Karpas-422 (cell line): ENCODE measurements at places on chromosomes 6 and 20. TPM values are rescaled to one million over a fixed set of nuclear protein-coding genes. Genes with fewer than 3 reads are reported as not detected.

DNA sequence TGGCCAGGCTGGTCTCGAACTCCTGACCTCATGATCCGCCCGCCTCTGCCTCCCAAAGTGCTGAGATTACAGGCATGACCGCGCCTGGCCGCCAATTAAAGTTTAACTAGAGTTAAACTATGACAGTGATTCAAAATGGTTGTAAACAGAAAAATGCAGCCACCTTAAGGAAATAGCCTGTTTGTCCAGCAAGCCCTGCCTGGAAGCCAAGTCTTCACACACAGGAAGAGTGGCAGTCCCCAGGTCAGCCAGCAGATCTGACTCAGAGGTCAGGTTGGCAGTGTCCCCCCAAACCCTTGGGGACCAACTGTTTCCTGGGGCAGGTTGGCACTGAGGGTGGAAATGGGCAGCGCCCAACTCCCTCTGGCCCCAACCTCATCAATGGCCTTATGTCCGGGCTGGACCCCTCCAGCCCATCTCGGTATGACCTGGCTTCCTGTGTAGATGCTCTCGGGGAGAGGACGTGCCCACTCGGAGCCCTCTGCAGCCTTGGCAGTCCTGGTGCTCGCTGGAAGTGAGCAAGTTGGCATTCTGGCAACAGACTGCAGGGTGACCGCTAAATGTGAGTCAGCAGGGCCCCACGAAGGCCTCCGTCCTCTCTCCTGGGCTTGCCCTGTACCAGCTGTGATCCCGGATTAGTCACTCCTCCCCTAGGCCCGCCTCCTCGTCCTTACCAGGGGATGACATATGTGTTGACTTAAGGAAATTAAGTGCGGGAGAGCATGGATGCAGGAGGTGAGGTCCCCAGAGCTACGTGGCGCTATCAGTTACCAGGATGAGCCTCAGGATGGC lies 9.7 kb upstream of the HSP90AB1 start:
- no peaks in the 10 kb centered on the region; the same call in 1 of the 2 replicates for H3K36me3 ChIP-seq
- peak; percentile 77 for DNase-seq
- H3K27me3 ChIP-seq = no peaks in the 10 kb centered on the region
- H3K4me3 ChIP-seq = peak overlapping the region; percentile 66
- peaks cover 16% of the 10 kb centered on the region for H3K4me1 ChIP-seq

- H3K4me3 ChIP-seq = no peak overlapping the region
- H3K36me3 ChIP-seq = no peaks in the 10 kb centered on the region
- H3K4me1 ChIP-seq = no peaks in the 10 kb centered on the region
- H3K27me3 ChIP-seq = no peaks in the 10 kb centered on the region
These were observed 34.9 kb upstream of the MAN1A1 start for GRCh38 chr6:119384444-119384843.

The FOXS1 gene
- total RNA-seq = not detected in 2 replicates

- H3K27ac ChIP-seq = no peak overlapping the region
- H3K36me3 ChIP-seq = no peaks in the 10 kb centered on the region
- H3K27me3 ChIP-seq = no peaks in the 10 kb centered on the region
- peak overlapping the region; percentile 74 for H3K4me3 ChIP-seq
- peaks cover 13% of the 10 kb centered on the region for H3K4me1 ChIP-seq
These were observed 675 bp downstream of the DSTN start for GRCh38 chr20:17570347-17571152.

DNA sequence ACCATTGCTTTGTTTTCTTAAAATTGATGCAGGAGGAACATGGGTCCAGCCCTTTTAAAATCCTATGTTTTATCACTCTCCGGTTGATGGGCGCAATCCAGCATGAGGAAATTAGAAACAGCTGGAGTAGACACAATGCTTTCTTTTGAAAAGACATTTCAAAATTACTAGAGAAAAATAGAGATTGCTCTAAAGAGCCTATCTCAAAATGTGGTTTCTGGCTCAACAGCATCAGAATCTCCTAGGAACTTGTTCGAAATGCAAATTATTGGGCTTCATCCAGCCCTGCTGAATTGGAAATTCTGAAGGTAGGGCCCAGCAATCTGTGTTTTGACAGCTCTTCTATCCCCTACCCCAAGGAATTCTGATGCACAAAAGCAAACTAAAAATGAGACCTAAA lies 190.8 kb upstream of the BMP2 start:
- no peaks in the 10 kb centered on the region for H3K36me3 ChIP-seq
- no peak for DNase-seq
- no peak overlapping the region for H3K27ac ChIP-seq

GRCh38 chr20:57811374-57812020 lies 101.7 kb upstream of the PMEPA1 start:
- no peak for DNase-seq
- no peaks in the 10 kb centered on the region for H3K27me3 ChIP-seq
- H3K4me1 ChIP-seq = peaks cover 18% of the 10 kb centered on the region
- no peak overlapping the region for H3K4me3 ChIP-seq

DNA sequence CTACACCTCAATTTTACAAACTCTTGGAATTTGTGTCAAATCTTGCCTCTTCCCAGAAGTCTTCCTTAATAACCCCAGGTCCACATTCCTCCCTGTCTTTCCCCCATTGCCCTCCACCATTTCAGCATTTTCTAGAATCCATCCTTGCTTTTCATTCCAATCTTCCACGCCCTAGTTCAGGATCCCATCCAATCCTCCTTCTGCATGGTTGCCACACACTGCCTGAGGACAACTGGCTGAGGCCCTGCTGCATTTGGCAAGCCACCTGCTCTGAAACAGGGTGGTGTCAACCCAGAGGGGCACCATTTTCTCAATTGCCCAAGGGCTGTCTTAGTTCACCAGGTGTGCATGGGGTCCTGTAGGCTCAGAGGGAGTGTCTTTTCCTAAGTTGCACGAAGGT lies 37.9 kb upstream of the RFPL4B start:
- no peaks in the 10 kb centered on the region for H3K36me3 ChIP-seq
- H3K4me1 ChIP-seq = peaks cover 3% of the 10 kb centered on the region
- H3K27ac ChIP-seq = no peak overlapping the region
- no peak overlapping the region for H3K4me3 ChIP-seq

The BPIFB4 gene
- total RNA-seq = not detected in 2 replicates

DNA sequence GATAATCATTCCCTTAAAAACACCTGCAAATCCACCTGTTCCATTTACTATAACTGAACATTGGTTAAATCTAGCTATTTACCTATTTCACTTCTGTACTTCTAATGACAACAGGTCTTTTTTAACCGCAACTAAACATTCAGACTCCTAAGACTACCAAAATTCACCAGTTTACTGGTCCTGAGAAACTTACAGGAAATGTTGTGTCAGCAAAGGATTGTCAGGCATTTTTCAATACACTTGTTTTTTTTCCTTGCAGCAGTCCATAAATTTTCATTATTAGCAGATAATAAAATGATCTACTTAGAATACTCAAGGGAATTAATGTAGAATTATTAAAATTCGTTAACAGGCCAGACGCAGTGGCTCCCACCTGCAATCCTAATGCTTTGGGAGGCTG lies 5.3 kb downstream of the ZUP1 start:
- no peak overlapping the region for H3K27ac ChIP-seq
- H3K36me3 ChIP-seq = peaks cover 30% of the 10 kb centered on the region; the same call in 1 of the 2 replicates
- H3K4me1 ChIP-seq = peaks cover 47% of the 10 kb centered on the region
- H3K4me3 ChIP-seq = no peak overlapping the region

The AIF1 gene
- 0.76 TPM in 1 of 2 replicates, not detected in the other for total RNA-seq

DNA sequence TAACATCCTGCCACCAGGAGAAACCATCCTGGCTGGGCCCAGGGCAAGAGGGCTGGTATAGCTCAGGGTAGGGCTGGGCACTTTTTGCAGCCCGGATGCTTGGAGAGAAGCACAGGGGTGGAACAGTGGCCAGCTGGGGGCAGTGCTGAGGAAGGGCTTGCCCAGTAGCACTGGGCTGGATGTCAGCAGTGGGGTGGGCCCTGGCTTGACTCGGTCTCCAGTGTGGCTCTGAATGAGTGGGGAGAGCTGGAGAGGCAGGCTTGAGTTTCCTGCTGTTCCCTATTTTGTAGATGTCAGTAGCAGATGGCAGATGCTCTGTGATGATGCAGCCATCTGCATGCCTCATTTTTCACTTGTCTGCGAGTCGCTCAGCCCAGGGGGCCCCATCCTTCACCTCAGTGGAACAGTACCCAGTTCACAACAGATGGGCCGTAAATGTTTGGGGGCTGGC lies 56.3 kb upstream of the TULP1 start:
- no peak overlapping the region for H3K4me3 ChIP-seq
- 0 out of 2 replicates have a peak, but pooled peaks cover 5% of the 10 kb centered on the region for H3K36me3 ChIP-seq
- no peak overlapping the region for H3K27ac ChIP-seq
- H3K27me3 ChIP-seq = no peaks in the 10 kb centered on the region

DNA sequence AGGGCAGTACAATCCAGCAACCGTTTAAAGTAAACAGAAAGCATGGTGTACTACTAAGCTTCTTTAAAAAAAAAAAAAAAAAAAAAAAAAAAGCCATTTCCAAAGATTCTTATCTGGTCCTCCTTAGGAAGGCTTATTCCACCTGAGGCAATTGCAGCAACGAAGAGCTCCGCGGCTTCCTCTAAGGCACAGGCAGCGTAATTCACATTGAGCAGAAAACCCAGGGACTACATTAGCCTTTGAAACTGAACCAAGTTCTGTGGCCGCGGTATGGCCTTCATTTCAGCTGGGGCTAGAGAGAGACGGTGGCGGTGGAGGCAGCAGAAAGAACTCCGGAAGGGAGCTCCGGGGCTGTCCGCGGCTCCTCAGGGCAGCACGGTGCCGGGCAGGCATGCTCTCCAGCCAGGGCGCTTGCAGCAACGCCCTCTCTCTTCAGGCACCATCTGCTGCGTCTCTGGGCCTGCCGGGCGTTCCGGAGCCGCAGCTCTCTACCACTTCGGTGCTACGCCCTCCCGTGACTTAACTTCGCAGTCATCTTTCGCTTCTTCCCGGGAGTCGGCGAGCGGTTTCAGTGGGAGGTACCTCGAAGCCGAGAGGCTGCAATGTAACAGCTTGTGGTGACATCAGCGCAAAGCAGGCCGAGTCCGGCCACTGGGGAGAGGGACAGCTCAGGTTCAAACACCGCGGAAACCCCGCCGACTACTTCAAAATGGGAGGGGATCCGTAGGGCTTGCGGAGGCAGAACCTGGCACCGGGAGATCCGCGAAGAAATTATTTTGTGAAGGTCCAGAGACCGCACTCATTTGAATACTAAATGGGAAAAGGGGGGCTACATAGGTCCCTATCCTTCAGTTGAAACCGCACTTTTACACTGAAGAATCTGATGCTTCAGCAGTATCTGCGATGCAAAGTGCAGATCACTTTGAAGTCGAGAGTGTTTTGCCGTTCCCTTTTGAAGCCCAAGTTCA lies 100.0 kb downstream of the DST start:
- H3K36me3 ChIP-seq = no peaks in the 10 kb centered on the region
- no peak for DNase-seq
- H3K4me1 ChIP-seq = peaks cover 72% of the 10 kb centered on the region
- H3K27me3 ChIP-seq = no peaks in the 10 kb centered on the region

The PTK6 gene
- 0.51 TPM in 1 of 2 replicates, not detected in the other for total RNA-seq

DNA sequence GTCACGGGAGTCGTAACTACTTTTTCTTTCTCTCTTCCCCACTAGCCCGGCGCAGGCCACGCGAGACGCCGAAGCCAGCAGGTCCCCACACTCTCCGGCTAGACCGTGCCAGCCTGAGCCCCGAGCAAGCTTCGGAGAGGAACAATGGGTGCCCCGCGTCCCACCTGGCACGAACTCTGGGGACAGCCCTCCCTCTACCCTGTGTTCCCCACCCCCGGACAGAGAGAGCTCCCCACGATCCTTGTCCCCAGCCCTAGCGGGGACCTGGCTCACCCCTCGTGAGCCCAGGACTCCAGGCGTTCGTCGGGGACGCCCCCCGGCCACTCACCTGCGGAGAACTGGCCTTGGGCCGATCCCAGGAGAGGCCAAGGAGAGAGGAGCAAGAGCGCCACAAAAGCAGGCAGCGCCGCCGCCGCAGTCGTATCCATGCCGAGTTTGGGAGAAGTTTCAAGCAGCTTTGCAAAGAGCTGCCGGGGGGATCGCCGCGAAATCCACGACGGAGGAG lies 416 bp downstream of the PTPRK start:
- no peak overlapping the region for H3K4me3 ChIP-seq
- DNase-seq = no peak
- no peaks in the 10 kb centered on the region for H3K27me3 ChIP-seq
- no peaks in the 10 kb centered on the region for H3K4me1 ChIP-seq

DNA sequence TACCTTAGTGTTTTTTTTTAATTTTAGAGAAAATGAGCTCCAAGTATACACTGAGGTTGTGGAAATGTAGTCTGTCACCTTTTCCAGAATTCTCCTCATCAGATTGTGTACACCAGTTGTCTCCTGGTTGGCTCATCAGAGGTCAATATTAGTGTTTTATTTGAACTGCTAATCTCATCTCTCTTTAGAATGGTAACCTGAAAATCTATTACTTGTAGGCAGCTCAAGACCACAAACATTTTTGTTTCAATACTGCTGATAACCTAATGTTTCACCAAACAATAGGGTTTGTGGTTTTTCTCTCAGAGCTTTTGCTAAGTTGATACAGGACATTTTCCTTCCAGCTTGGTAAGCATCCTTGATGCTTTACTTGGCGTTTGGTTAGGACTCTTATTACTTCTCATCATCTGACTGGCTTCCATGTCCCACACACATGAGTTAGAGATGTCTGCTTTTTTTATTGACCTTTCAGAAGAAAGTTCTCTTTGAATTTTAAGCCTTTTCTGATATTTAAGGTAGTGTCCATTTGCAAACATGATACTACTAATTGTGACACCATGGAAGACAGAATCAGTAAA lies 15.1 kb downstream of the ADGRG6 start:
- H3K27me3 ChIP-seq = no peaks in the 10 kb centered on the region; the same call in 1 of the 2 replicates
- no peaks in the 10 kb centered on the region for H3K4me1 ChIP-seq
- DNase-seq = no peak

- no peaks in the 10 kb centered on the region for H3K27me3 ChIP-seq
- DNase-seq = no peak
- no peak overlapping the region for H3K4me3 ChIP-seq
- no peak overlapping the region for H3K27ac ChIP-seq
These were observed 19.1 kb downstream of the PIM1 start for GRCh38 chr6:37188962-37189510.

DNA sequence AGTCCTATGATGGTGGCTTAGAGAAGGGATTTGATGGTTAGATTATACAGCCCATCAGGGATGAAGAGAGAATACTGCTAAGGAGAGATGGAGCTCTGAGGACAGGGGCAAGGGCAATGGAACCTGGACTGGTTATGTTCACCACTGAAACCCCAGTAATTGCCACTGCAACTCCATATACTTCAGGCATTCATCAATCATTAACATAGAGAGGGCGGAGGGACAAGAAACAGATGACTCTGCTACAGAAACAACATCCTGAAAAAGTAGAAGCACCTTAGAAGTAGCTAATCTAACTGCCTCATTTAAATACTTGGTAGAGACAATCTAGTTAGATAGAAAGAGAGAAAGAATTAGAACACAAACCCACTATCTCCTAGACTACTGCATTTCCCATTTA lies 89.8 kb downstream of the MDN1 start:
- no peak overlapping the region for H3K4me3 ChIP-seq
- H3K27me3 ChIP-seq = no peaks in the 10 kb centered on the region
- H3K4me1 ChIP-seq = no peaks in the 10 kb centered on the region
- no peak overlapping the region for H3K27ac ChIP-seq
- peaks cover 67% of the 10 kb centered on the region for H3K36me3 ChIP-seq

The BACH2 gene
- 1.4 and 3.2 TPM in 2 replicates for total RNA-seq
